ENCODE measurements at places on chromosomes 11 and 22. TPM values are rescaled to one million over a fixed set of nuclear protein-coding genes. Genes with fewer than 3 reads are reported as not detected.

The OR52E8 gene
- 1.0 TPM for total RNA-seq

The SLC22A9 gene
- total RNA-seq, result not detected

The THY1 gene
- total RNA-seq, result 104 TPM

The ELMOD1 gene
- 4.7 TPM for total RNA-seq

The LAYN gene
- total RNA-seq, result 9.6 TPM

The KCNJ11 gene
- not detected for total RNA-seq

Measured in placental pericyte (primary cell).